ENCODE measurements at places on chromosomes 2 and 18.
A peak's percentile ranks its signal among the peaks of the same experiment; 100 is the strongest.

DNA sequence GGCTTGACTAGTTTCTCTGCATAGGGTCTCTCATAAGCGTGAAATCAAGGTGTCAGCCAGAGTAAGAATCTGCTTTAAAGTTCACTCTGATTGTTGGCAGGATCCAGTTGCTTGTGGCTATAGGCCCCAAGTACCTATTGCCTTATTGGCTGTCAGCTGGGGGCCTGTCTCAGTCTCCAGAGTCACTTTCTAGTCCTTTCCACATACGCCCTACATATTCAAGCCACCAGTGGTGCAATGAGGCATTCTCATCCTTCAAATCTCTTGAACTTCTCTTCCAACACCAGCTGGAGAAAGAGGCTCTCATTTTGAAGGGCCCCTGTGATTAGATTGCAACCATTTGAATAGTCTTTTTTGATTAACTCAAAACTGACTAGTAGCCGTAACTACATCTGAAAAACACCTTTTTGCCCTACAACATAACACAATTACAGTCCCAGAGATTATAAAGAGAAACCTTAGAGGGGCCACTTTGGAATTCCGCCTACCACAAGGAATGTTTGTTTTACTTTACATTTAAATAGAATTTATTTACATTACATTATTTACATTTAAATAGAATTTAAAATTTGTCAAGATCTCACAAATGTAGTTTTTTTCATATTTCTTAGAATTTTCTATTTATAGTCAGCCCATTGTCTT lies 520.1 kb downstream of the DSC3 start:
- no peaks in the 10 kb centered on the region for H3K36me3 ChIP-seq
- H3K27ac ChIP-seq, result no peak overlapping the region
- H3K4me3 ChIP-seq, result no peak overlapping the region
- H3K4me1 ChIP-seq, result no peaks in the 10 kb centered on the region
- no peaks in the 10 kb centered on the region for H3K27me3 ChIP-seq
- no peak for DNase-seq

DNA sequence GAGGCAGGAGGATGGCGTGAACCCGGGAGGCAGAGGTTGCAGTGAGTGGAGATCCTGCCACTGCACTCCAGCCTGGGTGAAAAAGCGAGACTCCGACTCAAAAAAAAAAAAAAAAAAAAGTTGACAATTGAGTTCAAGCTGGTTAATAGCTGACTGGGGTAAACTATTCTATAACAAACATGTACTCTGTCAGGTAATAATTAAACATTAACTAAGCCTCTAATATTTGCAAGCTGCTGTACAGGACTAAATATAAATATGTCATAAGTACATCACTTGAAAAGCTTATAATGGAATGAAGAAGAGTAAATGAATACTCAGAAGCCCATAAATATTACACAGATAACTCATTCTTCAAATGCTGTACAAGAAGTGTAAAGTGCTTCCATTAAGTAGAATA lies 190.4 kb upstream of the CRIM1 start:
- H3K27me3 ChIP-seq, result no peaks in the 10 kb centered on the region
- H3K27ac ChIP-seq, result no peak overlapping the region
- no peak for DNase-seq
- no peak overlapping the region for H3K4me3 ChIP-seq

GRCh38 chr2:29016504-29016903 lies 35.4 kb downstream of the TOGARAM2 start:
- no peaks in the 10 kb centered on the region for H3K36me3 ChIP-seq
- peak; percentile 84 for DNase-seq
- no peaks in the 10 kb centered on the region for H3K27me3 ChIP-seq
- no peak overlapping the region for H3K4me3 ChIP-seq
- peak overlapping the region; percentile 87 for H3K27ac ChIP-seq

- peak; percentile 77 for DNase-seq
- peak overlapping the region; percentile 76 for H3K4me3 ChIP-seq
- H3K27me3 ChIP-seq, result peaks cover 4% of the 10 kb centered on the region
- H3K27ac ChIP-seq, result no peak overlapping the region
- no peaks in the 10 kb centered on the region for H3K4me1 ChIP-seq
- H3K36me3 ChIP-seq, result no peaks in the 10 kb centered on the region
Measured at GRCh38 chr18:5630057-5630899, 86.5 kb upstream of the EPB41L3 start.

GRCh38 chr2:64987001-64987955 lies 1.9 kb upstream of the SLC1A4 start:
- no peaks in the 10 kb centered on the region for H3K36me3 ChIP-seq
- H3K27me3 ChIP-seq, result no peaks in the 10 kb centered on the region
- H3K4me1 ChIP-seq, result peaks cover 20% of the 10 kb centered on the region

GRCh38 chr2:14635391-14635871 lies 2.9 kb downstream of the LRATD1 start:
- H3K27ac ChIP-seq, result no peak overlapping the region
- H3K4me3 ChIP-seq, result peak overlapping the region; percentile 62
- H3K36me3 ChIP-seq, result no peaks in the 10 kb centered on the region
- H3K27me3 ChIP-seq, result no peaks in the 10 kb centered on the region
- H3K4me1 ChIP-seq, result peaks cover 8% of the 10 kb centered on the region

DNA sequence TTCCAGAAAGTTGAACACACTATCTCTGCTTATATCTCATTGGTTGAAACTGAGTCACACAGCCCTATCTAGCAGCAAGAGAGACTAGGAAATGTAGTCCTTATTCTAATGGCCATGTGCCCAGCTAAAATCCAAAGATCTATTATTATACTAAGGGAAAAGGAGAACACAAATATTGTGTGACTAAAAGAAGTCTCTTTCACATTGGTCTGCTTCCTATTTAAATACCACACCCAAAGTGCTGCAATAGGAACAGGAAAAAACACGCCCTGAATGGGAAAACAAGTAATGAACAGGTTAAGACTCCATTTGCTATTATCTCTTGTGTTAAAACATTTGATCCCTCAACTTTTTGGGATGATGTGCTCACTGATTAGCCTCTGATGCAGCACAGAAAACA lies 86.8 kb upstream of the BARD1 start:
- H3K27ac ChIP-seq, result no peak overlapping the region
- no peak overlapping the region for H3K4me3 ChIP-seq
- DNase-seq, result no peak
- no peaks in the 10 kb centered on the region for H3K4me1 ChIP-seq
- no peaks in the 10 kb centered on the region for H3K27me3 ChIP-seq
- no peaks in the 10 kb centered on the region for H3K36me3 ChIP-seq

- H3K27me3 ChIP-seq, result no peaks in the 10 kb centered on the region
- H3K4me1 ChIP-seq, result no peaks in the 10 kb centered on the region
- DNase-seq, result no peak
- no peak overlapping the region for H3K4me3 ChIP-seq
- H3K27ac ChIP-seq, result no peak overlapping the region
- H3K36me3 ChIP-seq, result no peaks in the 10 kb centered on the region
Measured at GRCh38 chr2:35976611-35977010, 379.0 kb upstream of the CRIM1 start.

GRCh38 chr2:128695646-128696220 lies 377.1 kb upstream of the HS6ST1 start:
- no peaks in the 10 kb centered on the region for H3K4me1 ChIP-seq
- peaks cover 5% of the 10 kb centered on the region for H3K27me3 ChIP-seq
- H3K27ac ChIP-seq, result no peak overlapping the region
- H3K4me3 ChIP-seq, result no peak overlapping the region

DNA sequence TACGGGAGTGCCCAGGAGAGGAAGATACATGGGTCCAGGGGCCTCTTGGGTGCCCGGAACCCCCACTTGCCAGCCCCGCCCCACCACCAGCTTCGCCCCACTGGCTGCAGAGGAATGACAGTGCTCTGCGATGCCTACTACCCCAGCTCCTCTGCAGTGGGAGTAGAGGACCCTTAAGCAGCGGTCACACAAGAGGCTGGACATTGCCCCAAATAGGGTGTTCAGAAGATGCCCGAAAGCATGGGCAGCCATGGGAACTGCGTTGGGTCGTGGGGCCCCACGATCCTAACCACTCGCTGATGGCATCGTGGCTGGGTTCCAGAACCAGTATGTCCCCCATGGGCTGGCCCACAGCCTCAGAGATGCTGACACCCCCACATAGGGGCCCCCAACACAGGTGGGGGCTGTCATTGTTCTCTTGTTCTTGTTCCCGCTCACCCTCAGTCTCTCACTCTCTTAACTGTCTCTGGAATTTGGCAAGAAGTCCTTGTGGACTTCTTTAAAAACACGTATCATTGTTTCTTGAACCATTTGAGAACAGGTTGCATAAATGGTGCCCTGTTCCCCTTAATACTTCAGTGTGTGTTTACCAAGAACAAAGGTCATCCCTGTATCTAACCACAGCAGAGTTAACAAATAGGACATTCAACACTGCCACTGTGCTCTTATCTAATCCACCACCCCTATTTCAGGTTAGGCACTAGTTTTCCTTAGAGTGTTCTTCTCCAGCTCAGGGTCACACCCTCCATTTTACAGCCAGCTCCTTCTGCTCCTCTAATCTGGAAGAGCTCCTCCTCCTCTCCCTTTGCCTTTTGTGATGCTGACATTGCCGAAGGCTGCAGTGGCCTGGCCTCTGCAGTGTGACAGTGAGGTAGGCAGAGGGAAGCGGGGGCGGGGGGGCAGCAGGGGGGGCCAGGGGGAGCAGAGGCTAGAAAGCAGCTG lies 76.3 kb downstream of the STPG4 start:
- no peak for DNase-seq
- H3K27me3 ChIP-seq, result no peaks in the 10 kb centered on the region
- H3K4me1 ChIP-seq, result peaks cover 9% of the 10 kb centered on the region
- no peaks in the 10 kb centered on the region for H3K36me3 ChIP-seq

- no peaks in the 10 kb centered on the region for H3K4me1 ChIP-seq
- no peak overlapping the region for H3K27ac ChIP-seq
- H3K36me3 ChIP-seq, result no peaks in the 10 kb centered on the region
- no peak for DNase-seq
- H3K4me3 ChIP-seq, result no peak overlapping the region
Measured at GRCh38 chr18:12074736-12075135, 18.9 kb upstream of the ANKRD62 start.

DNA sequence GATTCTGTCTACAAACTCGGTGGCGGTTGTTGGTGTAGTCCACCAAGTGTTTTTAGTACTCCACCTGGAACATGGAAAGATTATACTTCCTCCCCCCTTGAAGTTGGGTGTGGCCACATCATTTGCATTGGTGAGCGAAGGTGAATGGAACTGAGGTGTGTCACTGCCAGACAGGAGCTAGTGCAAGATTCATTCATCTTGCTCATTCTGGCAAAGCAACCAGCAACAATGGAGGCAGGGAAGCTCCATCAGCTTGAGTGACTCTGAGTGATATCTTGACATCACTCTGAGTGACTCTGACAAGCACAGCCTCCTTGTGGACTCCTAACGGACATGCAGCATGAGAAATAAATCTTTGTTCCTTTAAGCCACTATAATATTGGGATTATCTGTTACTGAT lies 54.7 kb upstream of the SLC1A4 start:
- H3K27me3 ChIP-seq, result no peaks in the 10 kb centered on the region
- DNase-seq, result no peak
- H3K4me1 ChIP-seq, result peaks cover 30% of the 10 kb centered on the region
- no peak overlapping the region for H3K27ac ChIP-seq
- no peak overlapping the region for H3K4me3 ChIP-seq

DNA sequence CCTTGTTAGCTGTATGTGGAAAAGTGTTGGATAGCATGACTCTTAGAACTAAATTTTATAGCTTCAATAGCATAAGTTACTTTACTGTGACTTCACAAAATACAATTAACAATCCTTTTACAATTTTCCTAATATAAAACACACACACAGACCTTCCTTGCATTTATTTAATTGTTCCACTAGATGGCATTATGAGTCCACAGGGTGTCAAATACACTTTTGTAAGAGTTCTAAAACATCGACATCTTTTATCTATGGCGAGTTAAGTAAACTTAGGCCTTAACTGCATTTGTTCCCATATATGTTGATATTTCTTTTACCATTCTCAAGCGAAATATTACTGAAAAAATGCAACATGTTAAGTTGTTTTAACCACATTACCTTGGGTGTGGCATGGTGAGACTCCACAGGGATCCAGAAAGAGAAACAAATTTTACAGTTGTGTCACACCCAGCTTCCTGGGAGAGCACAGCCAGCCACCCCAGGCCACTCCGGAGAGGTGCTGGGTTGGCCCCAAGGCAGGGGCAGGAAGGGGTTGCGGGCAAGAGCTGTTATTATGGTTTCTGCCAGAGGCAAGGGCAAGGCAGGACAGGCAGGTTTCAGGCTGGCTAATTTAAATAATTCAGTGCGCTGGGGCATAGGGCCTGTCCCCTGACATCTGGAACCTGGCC lies 312.4 kb upstream of the MC4R start:
- no peaks in the 10 kb centered on the region for H3K27me3 ChIP-seq
- no peak overlapping the region for H3K27ac ChIP-seq
- DNase-seq, result peak; percentile 31
- no peaks in the 10 kb centered on the region for H3K4me1 ChIP-seq
- no peak overlapping the region for H3K4me3 ChIP-seq
- H3K36me3 ChIP-seq, result no peaks in the 10 kb centered on the region

Measured in psoas muscle (tissue), 8 donors.